SW 1271 (cell line): ENCODE measurements at places on chromosomes 5 and 9.

DNA sequence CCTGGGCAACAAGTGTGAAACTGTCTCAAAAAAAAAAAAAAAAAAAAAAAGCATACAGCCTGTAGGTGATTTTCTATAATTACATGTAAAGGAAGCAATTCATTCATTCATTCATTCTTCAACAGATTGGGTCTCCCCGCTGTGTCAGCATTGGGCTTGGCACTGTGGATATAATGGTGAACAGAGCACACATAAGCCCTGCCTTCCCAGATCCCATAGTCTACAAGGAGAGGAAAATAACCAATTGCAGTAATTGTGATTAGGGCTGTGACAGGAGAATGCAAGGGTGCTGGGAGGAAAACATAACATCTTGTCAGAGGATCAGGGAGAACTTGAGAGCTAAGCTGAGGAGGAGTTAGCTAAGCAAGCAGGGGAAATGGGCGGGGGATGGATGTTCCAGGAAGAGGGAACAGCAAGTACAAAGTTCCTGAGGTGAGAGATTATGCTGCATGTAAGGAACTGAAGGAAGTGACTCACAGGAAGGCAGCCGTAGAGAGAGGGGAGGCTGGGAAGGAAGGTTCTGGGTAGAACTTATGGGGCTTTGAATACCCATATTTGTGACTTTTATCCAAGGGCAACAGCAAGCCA is 24.0 kb upstream of the KLF9 start:
- DNase-seq = peak; percentile 48

- no peak for DNase-seq
Measured at GRCh38 chr5:119336845-119337580, 18.8 kb upstream of the TNFAIP8 start.

DNA sequence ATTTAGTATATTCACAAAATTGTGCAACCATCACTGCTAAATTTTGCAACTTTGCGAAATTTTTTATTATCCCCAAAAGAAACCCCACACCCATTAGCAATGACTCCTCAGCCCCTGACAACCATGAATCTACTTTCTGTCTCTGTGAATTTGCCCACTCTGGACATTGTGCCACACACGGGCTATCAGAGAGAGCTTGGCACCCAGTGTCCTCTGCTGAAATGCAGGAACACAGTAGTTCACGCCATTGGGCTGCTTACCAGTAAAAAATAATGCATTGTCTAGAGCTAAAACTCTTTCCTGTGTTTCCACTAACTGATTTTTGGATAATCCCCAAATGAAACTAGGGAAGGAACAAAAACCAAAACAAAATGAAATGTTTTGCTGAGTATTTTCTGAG is 60.0 kb downstream of the HRH2 start:
- no peak for DNase-seq

- no peak for DNase-seq
Measured at GRCh38 chr9:125161284-125161918, 18.1 kb upstream of the SCAI start.

GRCh38 chr5:179878222-179879002 is 19.8 kb upstream of the MRNIP start:
- DNase-seq = no peak

DNA sequence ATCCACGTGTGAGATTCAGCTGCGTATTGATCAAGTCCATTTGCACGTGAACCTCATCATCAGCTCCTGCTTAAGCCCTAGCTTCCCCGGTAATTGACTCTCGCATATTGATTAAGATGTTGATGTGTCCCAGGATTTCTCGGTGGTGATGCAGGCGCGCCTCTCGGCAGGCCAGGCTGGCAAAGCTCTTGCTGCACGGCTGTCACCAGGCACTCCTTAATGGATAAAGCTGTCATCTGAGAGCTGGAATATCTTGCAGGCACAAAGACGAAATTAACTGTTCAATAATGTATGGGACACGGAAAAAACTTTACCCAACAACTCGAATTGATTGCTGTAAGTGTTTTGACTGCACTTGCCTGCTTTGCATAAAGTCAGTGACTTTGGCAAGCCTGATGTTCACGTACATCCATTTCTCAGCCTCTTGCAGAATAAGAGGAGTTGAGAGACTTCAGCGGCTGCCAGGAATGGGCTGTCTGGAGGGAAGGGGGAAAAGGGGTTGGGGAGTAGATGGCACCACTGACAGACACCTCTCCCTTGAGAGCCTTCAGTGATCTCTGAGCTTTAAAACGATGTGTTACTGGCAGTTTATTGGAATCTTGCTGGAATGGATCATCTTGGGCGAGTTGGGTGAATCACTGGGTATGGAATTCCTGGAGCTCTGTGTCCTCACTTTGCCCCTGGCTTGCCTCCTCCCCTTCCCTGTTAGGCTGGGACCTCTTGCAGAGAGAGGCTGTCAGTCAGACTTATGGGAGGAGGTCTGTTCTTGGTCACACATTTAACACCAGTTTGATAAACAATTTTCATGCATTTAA is 650.3 kb downstream of the CCDC171 start:
- peak; percentile 6 for DNase-seq

DNA sequence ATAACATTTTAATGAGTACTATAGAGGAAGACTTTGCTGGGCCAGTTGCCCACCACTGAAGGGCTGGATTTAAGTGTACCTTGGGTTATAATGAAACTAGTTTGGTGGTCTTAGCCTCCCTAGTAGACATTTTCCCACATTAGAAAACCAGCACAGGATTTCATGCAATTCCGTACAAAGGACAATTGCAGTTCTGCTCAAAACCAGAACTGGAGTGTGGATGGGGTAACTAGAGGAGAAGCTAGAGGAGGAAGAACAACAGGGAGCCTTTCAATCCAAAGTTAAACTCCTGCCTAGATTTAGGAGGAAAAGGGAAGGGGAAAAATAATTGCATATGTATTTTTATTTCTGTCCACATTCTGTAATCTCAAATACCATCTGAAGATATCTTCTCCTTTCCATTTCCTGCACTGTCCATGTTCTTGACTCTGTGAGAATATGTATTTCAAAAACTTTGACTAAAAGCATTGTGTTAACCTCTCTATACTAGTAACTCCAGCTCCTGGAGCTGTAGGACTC is 97.5 kb upstream of the SSBP2 start:
- no peak for DNase-seq

GRCh38 chr9:114098936-114099668 is at the start of gene KIF12:
TSS of gene KIF12 (minus strand) at chr9:114099292. CDS start at chr9:114099276, 16 bp downstream.
- no peak for DNase-seq

DNA sequence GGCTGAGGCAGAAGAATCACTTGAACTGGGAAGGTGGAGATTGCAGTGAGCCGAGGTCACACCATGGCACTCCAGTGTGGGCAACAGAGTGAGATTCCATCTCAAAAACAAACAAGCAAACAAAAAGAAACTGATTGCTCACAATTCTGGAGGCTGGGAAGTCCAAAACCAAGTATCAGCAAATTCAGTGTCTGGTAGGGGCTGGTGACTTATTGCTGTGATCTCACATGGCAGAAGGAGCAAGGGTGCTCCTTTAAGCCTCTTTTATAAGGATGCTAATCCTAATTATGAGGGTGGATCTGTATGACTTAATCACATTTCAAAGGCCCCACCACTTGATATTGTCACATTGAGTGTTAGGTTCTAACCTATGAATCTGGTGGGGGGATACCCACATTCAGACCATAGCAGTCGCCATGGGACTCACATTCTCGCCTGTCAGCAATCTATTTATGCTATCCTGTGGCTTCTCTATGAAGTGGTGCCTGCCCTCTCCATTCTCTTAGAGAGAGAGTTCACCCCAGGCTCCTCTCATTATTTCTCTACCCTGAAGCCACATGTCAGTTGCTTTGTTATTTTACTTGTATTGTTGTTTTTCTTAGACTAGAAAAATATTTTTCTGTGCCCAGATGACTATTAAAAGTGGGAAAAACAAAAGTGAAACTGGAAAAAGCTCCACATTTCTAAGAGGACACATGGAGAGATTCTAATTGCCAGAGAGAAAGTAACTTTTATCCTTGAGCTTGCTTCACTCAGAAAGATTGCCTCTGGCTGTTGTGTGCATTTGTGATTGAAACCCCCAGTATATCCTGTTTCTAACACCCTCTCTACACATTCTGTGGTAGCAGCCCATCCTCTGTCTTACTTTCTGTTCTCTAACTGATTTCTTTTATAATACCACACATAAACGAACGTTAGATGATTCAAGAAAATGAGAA is 18.8 kb upstream of the PRLR start:
- no peak for DNase-seq

GRCh38 chr9:30065888-30066287 is 2318.6 kb upstream of the ACO1 start:
- DNase-seq = peak; percentile 32

- DNase-seq = no peak
Measured at GRCh38 chr5:66967102-66967501, 229.5 kb downstream of the CD180 start.

- no peak for DNase-seq
Measured at GRCh38 chr9:81416476-81417298, 272.7 kb downstream of the TLE1 start.

GRCh38 chr9:91681461-91682305 is 258.1 kb upstream of the NFIL3 start:
- no peak for DNase-seq

- DNase-seq = no peak
Measured at GRCh38 chr5:129569295-129569694, 109.2 kb downstream of the ADAMTS19 start.

DNA sequence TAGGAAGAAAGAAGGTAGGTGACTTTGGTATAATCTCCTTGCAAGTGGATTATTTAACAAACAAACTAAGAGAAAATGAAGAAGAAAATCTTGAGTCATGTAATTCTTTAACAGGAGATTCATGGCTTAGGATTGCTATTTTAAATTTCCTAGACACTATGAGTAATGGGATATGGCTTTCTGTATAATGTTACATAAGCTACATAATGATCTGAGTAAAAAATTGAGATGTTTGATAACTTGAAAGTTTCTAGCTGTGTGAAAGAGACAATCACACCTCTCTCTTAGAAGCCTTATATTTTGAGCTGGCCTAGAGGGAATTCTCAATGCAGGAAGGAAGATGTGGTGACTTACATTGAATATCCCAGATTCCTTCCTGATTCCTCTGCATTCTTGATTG is 92.5 kb downstream of the CDH9 start:
- DNase-seq = no peak

DNA sequence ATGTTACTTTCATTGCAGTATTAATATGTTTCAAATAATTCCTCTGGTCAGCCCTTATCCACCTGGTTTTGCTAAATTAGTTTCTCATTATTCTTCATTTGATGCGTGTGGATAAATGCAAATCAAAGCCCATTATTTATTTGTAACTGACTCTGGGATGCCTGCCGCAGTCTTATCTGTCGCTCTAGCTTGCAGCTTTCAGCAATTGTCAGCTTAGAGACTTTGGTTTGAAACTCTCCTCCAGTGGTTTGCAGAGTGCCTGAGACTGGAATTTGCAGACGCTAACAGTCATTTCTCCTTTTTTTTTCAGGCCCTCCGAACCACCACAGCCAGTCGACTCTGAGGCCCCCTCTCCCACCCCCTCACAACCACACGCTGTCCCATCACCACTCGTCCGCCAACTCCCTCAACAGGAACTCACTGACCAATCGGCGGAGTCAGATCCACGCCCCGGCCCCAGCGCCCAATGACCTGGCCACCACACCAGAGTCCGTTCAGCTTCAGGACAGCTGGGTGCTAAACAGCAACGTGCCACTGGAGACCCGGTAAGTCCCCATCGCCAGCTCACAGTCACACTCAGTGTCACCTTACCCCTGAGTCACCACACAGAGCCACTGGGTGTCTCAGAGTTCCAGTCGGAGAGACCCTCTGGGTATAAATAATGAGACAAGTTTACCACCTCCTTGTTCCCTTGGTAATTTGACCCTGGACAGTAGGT is 339.0 kb upstream of the WWC1 start:
- no peak for DNase-seq

- no peak for DNase-seq
Measured at GRCh38 chr5:56900395-56900794, 9.0 kb upstream of the SETD9 start.

DNA sequence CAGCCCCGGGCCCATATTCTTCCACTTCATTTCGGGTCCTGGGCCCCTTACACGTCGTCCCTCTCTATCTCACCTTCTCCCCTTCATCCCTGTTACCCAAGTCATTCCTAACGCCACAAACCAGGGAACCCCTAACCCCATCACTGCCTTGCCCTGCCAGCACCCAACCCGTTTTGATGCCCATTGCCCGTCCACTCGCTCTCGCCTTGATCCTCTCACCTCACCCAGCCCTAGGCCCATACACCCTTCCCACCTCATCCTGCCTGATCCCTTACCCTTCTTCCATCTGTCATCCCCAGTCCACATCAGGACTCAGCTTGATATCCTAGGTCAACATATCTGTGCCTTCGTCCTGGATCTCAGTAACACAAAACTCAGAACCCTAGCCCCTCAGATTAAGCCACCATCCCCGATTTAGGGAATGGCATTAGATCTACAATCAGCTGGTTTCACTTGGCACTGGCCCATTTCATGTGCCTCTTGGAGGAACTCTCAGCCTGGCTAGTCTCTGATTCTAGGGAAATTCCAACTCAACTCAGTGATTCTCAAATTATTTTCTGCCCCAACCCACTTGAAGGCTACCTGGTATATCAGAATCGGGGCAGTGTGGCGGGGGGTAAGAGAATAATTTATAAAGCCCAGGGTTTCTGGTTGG is 489 bp downstream of the CHMP5 start:
- no peak for DNase-seq

DNA sequence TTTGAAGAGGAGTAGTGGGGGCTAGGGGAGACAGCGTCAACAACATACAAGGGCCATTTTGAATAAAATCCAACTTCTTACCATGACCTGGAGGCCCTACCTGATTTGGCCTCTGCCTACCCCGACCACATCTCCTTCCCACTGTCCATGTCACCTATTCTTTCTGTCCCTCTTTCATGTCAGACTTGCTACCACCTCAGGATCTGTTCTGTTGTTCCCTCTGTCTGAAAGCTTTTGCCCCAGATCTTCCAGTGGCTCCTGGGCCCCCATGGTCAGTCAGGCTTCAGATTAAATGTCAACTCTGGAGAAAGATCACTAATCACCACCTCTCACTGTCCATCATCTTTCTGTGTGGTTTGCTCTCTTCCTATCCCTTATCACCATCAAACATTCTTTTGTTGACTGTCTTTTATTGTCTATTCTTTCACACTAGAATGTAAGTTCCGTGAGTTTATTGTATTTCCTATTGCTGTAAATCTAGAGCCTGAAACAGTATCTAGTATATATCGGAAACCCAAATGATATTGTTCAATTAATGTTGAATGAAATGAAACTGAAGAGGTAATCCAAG is 31.2 kb upstream of the APC start:
- DNase-seq = no peak

- DNase-seq = no peak
Measured at GRCh38 chr5:73365301-73365853, 83.2 kb downstream of the FOXD1 start.

DNA sequence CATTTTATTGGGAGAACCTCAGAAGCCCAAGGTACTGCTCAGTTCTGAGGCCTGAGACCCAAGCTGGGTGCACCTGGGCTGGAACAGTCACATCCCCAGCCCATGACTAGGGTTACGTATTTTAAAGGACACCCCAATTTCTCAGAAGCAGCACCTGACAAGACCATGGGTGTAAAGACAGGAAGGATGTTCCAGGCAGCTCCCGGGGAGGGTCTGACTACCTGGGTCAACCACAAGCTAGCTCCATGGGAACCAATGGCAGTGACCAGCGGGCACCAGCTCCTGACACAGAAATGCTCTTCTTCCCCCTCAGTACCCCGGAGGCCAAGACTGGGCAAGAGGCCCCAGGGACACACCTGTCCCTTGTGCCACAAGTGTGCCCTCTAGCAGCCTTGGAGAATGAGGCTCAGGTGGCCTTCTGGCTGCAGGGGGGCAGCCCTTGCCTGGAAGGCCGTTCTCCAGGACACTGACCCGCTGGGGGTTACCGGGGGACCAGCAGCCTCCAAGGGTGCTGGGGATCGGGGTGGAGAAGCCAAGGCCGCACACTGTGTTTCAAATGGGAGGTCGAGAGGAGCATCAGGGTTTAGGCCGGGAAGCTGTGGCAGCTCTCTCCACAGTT is 52.6 kb downstream of the IPPK start:
- no peak for DNase-seq
